Stimulated activated CD8-positive, alpha-beta memory T cell treated with anti-CD3 and anti-CD28 coated beads, Interleukin-2, amount 100 ng/mL, for 48 hours (primary cell): ENCODE measurements at places on chromosomes 11 and 22.
A peak's percentile ranks its signal among the peaks of the same experiment; 100 is the strongest.

GRCh38 chr11:87330187-87330601 lies 292.5 kb downstream of the TMEM135 start:
- no peak for DNase-seq

DNA sequence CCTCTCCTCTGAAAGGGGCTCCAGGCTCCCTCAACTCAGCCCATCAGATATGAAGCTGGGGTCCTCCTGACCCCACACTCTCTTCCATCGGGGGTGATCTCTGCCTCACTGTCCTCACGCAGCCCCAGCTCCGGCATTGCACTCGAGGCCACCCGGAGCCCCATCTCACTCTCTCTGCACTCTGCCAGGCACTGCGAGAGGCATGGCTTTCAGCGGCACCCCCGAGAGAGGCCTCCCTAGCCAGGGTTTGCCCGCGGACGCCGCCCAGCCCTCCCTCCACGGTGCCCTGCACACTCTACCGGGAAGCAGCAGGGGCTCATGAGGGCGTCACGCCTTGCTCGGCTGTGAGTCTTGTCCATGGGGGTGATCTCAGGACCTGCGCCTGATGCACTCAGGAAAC lies 436.2 kb downstream of the BRD1 start:
- DNase-seq = no peak

- no peak for DNase-seq
Measured at GRCh38 chr11:65782816-65783228, 2.0 kb upstream of the AP5B1 start.

- no peak for DNase-seq
Measured at GRCh38 chr11:126355926-126356897, 726 bp downstream of the ST3GAL4 start.

- DNase-seq = no peak
Measured at GRCh38 chr11:34179026-34179675, 73.7 kb downstream of the NAT10 start.

- no peak for DNase-seq
Measured at GRCh38 chr22:28544431-28544868, 135.2 kb downstream of the TTC28 start.

- DNase-seq = no peak
Measured at GRCh38 chr11:6650980-6651379, 4.6 kb downstream of the DCHS1 start.

DNA sequence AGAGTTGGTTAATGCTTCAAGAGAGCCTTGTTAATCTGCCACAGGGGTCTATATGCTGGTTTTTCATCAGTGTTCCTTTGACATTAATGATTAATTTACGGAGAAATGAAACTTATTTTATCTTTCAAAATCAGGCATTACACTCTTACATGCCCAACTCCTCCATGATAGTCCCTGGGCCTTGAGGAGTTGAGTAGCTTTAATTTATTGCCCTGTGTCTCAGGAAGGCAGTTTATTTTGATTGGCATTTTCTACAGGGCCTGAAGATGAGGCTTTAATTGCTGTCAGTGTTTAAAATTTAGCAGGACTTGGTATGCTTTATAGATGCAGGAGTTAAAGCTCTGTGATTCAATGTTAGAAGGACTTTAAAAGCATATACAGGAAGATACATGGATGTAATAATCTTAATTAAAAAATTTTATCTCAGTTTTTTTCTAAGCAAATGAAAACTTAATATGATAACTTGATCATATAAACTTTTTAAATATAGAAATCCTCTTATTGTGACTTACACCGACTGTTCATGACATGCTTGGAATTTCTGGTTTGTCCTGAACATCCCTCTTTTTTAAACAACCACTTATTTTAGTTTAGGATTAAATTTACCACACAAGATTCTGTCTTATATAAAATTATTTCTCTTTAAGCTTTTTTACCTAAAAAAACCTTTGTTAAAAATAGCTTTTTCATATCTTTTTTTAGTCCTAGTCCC lies 12.2 kb downstream of the GLYAT start:
- DNase-seq = no peak

DNA sequence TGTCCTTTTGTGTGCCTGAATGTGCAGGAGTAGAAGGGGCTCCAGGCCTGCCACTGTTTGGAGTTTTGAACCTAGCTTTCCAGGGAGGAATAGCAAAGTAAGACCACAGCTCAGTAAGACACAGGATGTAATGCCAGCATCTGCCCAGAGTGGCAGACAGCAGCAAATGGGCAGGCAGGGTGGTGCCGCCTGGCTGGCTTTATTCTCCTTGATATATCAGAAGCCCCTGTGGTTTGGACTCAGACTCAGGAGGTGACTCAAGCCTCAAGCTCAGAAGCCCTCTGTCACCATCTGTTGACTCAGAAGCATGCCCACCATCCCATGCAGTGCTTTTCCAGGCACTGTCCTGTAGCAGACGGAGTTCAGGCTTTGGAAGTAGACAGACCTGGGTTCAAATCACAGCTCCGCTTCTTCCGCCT lies 72.7 kb upstream of the TTC12 start:
- no peak for DNase-seq

- DNase-seq = no peak
Measured at GRCh38 chr22:32650553-32651345, 150.8 kb upstream of the TIMP3 start.

- DNase-seq = no peak
Measured at GRCh38 chr11:126224647-126225294, 13.2 kb downstream of the FAM118B start.

- DNase-seq = peak; percentile 64
Measured at GRCh38 chr11:128039140-128040021, 548.0 kb downstream of the ETS1 start.

DNA sequence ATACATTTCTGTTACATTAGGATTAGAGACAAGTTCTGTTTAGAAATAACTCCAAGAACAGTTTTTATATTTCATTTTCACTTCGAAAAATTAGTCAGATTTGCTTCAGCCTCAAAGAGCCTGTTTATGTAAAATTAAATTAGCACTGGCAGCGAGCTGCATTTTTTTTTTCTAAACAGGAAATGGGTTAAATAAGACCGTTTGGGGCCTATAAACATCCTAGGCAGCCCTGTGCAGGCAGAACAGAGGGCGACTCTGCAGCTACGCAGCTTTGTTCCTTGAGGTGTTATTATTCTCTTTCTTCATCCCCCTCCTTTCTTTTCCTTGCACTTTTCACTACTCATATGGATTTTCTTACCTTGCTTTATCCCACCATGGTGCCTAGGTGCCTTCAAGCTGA lies 48.7 kb downstream of the CWC15 start:
- DNase-seq = no peak

- no peak for DNase-seq
Measured at GRCh38 chr22:44738347-44738715, 14.0 kb upstream of the ARHGAP8 start.

DNA sequence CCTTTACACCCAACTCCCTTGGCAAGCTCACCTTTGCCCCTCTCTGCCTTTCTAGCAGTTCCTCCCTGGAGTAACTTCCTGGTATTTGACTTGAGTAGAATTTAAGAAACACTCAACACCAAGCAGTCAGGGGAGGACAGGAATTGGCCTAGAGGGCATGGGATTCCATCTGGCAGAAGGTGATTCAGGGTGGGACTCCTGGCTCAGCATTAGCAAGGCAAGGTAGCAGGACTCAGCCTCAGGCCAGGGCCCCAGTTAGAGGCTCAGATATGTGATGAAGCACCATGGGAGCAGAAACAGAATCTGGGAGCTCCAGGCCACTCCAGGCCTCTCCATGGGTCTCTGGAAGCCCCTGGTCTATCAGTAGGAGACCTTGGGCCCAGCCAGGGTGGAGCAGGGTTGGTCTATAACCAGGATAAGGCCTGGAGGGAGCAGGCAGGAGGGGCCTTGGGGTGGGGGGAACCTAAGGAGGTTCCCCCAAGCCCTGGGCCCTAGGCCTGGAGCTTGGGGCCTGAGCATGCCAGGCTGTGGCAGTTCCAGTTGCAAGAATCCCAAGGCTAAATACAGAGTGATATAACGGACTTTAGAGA lies 148.2 kb downstream of the PARVA start:
- no peak for DNase-seq

DNA sequence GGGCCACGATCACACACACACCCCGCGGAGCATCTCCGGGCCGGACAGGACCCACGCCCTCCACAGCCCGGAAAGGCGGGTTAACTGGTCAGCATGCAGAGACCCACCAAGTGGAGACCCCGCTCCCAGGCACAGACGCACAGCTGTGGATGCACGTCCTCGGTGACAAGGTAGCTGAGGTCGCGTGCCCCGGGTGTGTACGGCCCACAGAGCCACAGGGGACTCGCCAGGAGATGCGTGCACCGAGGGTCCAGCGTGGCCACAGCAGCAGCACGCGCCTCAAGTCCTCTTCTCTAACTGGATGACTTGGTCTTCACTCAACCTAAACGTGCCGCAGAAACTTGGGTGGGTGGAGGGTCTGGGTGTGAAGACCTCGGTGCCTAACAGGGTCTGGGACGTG lies 5.5 kb downstream of the H19 start:
- DNase-seq = no peak

GRCh38 chr11:62497132-62497801 lies 49.3 kb downstream of the AHNAK start:
- no peak for DNase-seq

- no peak for DNase-seq
Measured at GRCh38 chr11:116725434-116726221, 47.2 kb downstream of the BUD13 start.

DNA sequence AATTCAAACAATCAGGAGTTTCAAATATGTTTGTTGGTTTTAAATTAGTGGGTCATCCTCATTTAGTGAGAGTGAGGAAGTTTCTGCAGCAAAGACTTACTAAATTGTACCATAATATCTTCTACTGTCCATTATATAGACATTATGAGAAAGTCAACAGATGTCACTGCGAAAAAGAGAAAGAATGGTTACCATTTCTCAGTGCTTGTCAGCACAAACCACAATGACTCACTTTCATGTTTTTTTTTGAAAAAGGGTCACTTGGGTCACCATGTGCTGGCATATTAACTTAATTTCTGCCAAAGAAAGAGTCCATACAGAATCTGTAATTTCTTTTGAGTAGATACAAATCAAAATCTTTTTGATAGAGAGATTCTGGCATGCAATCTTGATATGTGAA lies 924.6 kb upstream of the FAT3 start:
- no peak for DNase-seq

- DNase-seq = peak; percentile 66
Measured at GRCh38 chr11:78187366-78188285, 800 bp downstream of the KCTD21 start.

- no peak for DNase-seq
Measured at GRCh38 chr11:66082946-66083698, 13.1 kb downstream of the PACS1 start.

- no peak for DNase-seq
Measured at GRCh38 chr11:115366826-115367225, 137.4 kb downstream of the CADM1 start.

GRCh38 chr11:110358336-110358735 lies 61.9 kb upstream of the RDX start:
- no peak for DNase-seq

GRCh38 chr11:133825156-133825555 lies 20.2 kb downstream of the SPATA19 start:
- DNase-seq = no peak

- DNase-seq = no peak
Measured at GRCh38 chr22:20885017-20885556, 26.3 kb downstream of the SNAP29 start.

GRCh38 chr11:34439610-34440198 lies 970 bp downstream of the CAT start:
- DNase-seq = no peak

GRCh38 chr11:13082588-13082987 lies 73.5 kb downstream of the RASSF10 start:
- DNase-seq = no peak

DNA sequence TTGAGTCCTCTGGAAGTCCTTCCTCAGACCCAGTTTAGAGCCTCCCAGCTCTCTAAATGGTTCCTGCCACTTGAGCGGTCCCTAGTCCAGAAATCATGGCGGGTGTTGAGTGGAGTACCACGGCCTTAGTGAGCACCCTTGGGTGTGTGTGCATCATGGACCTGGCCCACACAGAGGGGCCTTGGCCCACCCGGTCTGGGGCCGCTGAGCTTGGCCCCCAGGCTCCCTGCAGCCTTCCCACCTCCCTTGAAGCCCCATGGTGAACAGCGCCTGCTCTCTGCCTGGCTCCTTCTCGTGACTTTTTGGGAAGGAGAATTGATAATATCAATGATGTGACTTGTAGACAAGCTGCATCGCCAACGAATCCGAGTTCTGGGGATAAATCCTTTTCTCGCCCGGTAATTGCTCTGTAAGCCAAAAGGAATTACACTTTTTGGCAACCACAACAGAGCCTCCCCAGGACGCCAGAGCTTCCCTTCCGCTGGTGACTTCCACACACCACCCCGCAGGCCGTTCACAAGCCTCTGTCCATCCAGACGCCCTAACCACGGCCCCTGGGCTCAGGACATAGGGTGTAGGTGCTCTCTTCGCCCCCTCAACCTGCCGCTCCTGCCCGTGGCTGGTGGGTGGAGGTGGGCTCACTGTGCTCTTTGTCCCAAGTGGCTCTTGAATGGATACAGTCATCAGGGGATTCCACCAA lies 93.8 kb downstream of the NECTIN1 start:
- no peak for DNase-seq

- DNase-seq = no peak
Measured at GRCh38 chr11:19666951-19667350, 45.7 kb upstream of the NAV2 start.

- DNase-seq = no peak
Measured at GRCh38 chr11:121199516-121199915, 93.1 kb upstream of the SC5D start.

DNA sequence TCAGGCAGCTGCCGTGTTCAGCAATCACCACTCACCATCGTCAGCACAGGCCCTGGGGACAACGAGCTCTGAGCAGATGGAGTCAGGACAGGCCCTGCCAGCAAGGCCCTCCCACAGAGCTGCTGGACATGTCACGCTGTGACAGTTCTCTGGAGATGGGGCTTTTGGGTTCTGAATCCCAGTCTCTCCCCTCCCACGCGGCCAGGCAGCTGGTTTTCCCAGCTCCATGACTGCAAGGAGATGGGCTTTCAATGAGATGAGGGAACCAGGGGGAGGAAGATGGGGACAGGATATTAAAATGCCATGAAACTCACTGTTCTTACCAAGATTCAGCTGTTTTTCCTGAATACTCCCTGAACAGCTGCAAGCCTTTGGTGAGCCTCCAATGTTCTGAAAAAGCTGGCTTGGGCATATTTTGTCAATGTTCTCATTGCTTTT lies 305.9 kb downstream of the BRD1 start:
- DNase-seq = no peak

DNA sequence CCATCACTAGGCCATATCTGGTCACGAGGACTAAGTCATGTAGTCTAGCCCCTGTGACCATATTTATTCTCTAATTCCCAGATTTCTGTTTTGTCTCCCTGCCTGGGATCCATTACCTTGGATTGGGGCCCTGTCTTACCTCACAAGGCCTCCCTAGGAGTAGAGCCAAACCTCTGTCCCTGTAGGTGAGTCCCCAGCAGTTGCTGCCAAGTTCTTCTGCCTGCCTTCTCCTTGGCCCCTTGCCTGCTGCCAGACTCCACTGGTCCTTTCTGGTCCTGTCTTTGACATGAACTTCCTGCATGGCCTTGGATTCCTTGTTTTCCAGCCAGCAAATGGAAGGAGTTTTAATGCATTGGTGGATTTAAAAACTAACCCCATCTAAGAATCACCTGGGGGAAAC lies 35.6 kb upstream of the CADM1 start:
- DNase-seq = no peak

GRCh38 chr11:2791521-2792380 lies 92.0 kb upstream of the KCNQ1OT1 start:
- DNase-seq = no peak

- DNase-seq = no peak
Measured at GRCh38 chr22:48749555-48750227, 1078.0 kb downstream of the BRD1 start.
